ENCODE measurements at places on chromosomes 5 and 9. TPM values are rescaled to one million over a fixed set of nuclear protein-coding genes. Genes with fewer than 3 reads are reported as not detected.

DNA sequence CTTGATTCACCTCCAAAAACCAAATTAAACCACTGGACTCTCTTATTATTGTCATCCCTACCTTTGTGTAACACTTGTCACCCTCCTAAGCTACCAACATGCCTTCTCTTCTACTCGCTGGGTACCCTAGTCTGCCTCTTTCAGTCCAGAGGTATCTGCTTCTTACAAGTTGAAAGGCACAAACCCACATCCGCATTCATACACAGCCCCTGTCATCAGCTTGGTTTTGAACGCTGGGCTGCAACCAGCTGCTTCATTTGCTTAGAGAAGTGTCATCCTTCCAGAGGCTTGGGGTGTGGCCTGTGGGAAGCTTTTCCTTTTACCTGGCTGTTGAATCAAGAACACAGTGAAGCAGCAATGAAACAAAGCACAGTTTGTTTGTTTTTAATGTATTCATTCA is 138.8 kb upstream of the WWC1 start:
- H3K27me3 ChIP-seq, result no peaks in the 10 kb centered on the region
- H3K36me3 ChIP-seq, result no peaks in the 10 kb centered on the region
- peaks cover 9% of the 10 kb centered on the region for H3K4me1 ChIP-seq
- no peak overlapping the region for H3K27ac ChIP-seq
- H3K4me3 ChIP-seq, result no peak overlapping the region

DNA sequence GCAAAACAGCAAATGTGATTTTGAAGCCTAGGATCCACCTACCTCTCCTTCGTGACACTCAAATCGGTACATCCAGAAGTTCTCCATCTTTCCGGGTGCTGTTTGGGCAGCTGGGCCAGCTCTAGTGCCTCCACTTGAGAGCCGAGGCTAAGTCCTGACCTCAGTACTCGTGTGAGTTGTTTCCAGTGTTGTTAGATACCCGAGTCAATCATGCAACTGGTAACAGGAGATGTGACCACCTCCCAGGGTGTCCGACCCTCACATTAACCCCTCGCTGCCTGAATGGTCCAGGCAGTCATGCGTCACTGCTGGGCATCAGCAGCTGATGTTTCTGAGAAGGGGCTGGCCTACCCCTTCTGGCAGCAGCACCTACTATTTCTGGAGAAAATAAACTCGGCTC is 170.3 kb downstream of the ENTREP1 start:
- DNase-seq, result no peak
- no peak overlapping the region for H3K27ac ChIP-seq
- no peaks in the 10 kb centered on the region for H3K27me3 ChIP-seq
- H3K4me3 ChIP-seq, result no peak overlapping the region
- H3K36me3 ChIP-seq, result no peaks in the 10 kb centered on the region
- no peaks in the 10 kb centered on the region for H3K4me1 ChIP-seq

GRCh38 chr9:92634712-92635605 is 35.0 kb downstream of the IPPK start:
- no peaks in the 10 kb centered on the region for H3K4me1 ChIP-seq
- H3K36me3 ChIP-seq, result peaks cover 9% of the 10 kb centered on the region
- H3K27me3 ChIP-seq, result no peaks in the 10 kb centered on the region
- H3K4me3 ChIP-seq, result no peak overlapping the region

- no peaks in the 10 kb centered on the region for H3K36me3 ChIP-seq
- no peaks in the 10 kb centered on the region for H3K27me3 ChIP-seq
- H3K4me1 ChIP-seq, result peaks cover 69% of the 10 kb centered on the region
- DNase-seq, result no peak
Measured at GRCh38 chr5:96709152-96709821, 47.1 kb downstream of the CAST start.

DNA sequence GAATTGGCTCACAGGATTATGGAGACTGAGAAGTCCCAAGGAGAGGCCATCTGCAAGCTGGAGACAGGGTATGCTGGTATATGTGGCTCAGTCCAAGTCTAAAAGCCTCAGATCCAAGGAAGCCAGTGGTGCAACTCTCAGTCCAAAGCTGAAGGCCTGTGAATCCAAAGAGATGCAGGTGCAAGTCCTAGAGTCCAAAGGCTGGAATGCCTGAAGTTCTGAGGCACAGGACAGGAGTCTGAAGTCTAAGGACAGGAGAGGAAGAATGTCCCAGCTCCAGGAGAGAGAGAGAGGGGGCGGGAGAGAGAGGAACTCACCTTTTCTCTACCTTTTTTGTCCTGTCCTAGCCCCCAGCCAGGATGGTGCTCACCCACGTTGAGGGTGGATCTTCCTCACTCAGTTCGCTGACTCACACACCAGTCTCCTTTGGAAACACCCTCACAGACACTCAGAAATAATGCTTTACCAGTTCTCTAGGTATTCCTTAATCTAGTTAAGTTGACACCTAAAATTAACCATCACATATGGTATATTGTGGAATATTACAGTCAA is 49.6 kb downstream of the KCNN2 start:
- DNase-seq, result no peak
- no peaks in the 10 kb centered on the region for H3K36me3 ChIP-seq
- no peak overlapping the region for H3K27ac ChIP-seq
- H3K4me1 ChIP-seq, result no peaks in the 10 kb centered on the region
- no peaks in the 10 kb centered on the region for H3K27me3 ChIP-seq

The ACTBL2 gene
- total RNA-seq, result not detected

DNA sequence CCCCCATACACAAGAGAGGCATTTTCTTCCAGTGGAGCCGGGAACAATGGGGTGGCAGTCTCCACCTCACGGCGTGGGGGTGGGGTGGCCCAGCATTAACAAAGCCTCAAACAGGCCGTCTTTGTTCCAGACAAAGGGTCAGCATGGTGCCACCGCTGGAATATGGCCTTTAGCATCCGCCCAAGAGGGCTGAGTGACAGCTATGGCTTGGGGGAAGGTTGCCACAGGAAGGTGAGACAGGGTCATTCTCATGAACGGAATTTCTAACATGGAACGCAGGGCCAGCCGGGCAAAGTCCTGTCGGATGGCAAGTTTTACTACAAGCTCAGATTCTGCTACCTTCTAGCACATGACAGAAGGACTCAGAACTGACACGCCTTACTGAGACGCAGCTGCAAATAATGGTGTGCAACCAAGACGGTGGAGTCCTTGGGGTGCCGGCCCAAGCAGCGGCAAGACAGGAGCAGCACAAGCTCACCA is 64.0 kb downstream of the OTULIN start:
- H3K27me3 ChIP-seq, result no peaks in the 10 kb centered on the region
- H3K4me1 ChIP-seq, result peaks cover 22% of the 10 kb centered on the region
- H3K4me3 ChIP-seq, result no peak overlapping the region
- peaks cover 3% of the 10 kb centered on the region for H3K36me3 ChIP-seq
- no peak for DNase-seq
- peak overlapping the region; percentile 51 for H3K27ac ChIP-seq

DNA sequence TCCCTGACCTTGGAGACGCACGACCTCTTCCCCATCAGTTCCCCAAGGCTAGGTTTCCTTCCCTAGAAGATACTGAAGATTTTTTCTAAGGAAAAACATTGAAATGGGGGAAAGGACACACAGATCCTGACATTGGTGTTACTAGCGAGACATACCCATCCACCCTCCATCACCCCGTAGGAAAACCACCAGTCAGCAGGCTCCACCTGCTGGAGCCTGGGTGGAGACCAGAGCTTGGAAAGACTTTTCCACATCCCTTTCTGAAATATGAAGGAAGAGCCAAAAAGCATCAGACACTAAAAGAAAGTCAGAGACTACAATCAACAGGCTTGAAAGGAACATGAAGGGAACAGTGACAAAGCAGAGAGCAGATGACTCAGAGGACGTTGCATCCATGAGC is 638.0 kb downstream of the IRX1 start:
- H3K4me3 ChIP-seq, result no peak overlapping the region
- H3K27me3 ChIP-seq, result no peaks in the 10 kb centered on the region
- H3K4me1 ChIP-seq, result no peaks in the 10 kb centered on the region
- no peak for DNase-seq

The INSL4 gene
- not detected for total RNA-seq

DNA sequence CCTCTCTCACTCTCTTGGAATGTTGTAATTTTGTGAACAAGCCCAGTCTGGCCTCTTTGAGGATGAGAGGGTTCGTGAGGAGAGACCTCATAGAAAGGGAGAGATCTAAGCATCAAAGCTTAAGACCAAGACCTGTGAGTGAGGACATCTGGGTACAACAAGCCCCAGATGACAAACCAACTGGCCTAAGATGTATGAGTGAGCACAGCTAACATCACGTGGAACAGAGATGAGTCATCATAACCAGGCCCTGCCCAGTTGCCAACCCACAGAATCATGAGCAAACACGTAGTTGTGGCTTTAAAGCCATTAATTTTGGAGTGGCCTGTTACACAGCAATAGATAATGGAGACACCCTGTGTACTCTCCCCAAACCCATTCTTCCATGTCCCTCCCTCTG is 439.1 kb upstream of the KIF2A start:
- H3K27ac ChIP-seq, result no peak overlapping the region
- no peak overlapping the region for H3K4me3 ChIP-seq
- H3K27me3 ChIP-seq, result no peaks in the 10 kb centered on the region
- DNase-seq, result no peak

The TMEM174 gene
- total RNA-seq, result not detected

DNA sequence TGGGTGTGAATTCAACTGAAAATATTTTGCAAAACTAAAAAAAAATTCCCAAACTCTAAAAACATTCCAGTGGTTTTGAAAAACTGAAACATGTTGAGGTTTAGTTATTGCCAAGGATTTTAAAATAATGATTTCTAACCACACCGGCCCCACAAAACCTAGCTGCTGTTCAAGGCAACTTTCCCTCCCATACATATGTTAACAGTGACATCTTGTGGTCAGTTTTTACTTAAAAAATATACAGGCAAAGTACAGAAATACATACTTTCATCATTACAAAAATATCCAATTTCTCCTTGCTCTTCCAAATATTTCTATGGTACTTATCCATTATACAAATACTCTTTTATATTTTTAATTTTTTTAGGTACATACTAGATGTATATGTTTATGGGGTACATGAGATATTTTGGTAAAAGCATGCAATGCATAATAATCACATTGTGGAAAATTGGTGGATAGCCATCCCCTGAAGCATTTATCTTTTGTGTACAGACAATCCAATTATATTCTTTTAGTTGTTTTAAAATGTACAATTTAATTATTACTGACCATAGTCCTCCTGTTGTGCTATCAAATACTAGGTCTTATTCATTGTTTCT is 34.4 kb upstream of the MRPS30 start:
- H3K27ac ChIP-seq, result no peak overlapping the region
- no peak for DNase-seq
- no peaks in the 10 kb centered on the region for H3K36me3 ChIP-seq
- H3K27me3 ChIP-seq, result no peaks in the 10 kb centered on the region
- no peaks in the 10 kb centered on the region for H3K4me1 ChIP-seq

The UBE2QL1 gene
- 0.39 TPM for total RNA-seq

The LIX1 gene
- total RNA-seq, result not detected

DNA sequence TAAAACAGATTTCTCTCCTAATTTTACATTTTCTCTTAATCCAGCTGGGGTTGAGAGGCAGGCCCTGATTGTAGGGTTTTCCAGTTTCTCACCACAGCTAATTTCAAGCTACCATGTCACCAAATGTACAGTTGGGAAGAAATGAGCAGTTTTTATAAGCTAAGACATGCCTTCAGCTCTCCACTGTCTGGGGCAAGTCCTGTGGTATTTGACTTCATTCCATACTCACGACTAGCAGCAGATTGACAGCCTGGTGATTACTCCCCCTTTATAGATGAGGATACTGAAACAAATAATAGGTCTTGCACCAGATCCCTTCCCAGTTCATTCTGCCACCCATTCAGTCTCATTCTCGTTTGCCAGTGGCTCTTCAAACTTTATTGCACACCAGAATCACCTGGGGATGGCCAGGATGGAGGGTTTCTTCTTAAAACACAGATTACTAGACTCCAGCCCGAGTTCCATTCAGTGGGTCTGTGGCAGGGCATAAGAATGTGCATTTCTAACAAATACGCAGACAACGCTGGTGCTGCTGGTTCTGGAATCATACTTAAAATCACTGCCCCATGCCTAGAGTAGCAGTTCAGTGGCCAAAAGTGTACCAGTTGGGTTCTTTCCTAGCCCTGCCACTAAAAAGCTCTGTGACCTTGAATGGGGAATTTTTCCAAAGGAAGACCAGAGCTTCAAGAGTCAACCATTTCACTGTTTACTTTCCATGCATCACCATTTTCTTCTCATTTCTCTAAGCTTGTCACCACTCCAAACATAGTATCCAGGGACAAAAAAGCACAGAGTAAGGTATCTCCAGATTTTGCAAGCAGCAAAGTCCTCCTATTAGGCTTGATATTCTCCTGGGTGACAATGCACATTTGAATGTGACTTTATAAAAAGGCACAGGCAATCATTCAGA is 64.3 kb downstream of the CSNK1A1 start:
- no peak for DNase-seq
- no peak overlapping the region for H3K4me3 ChIP-seq
- no peaks in the 10 kb centered on the region for H3K36me3 ChIP-seq
- peak overlapping the region; percentile 60 for H3K27ac ChIP-seq
- H3K27me3 ChIP-seq, result no peaks in the 10 kb centered on the region

The NTNG2 gene
- 21.4 TPM for total RNA-seq

- no peak overlapping the region for H3K27ac ChIP-seq
- DNase-seq, result no peak
- H3K4me3 ChIP-seq, result no peak overlapping the region
- H3K4me1 ChIP-seq, result no peaks in the 10 kb centered on the region
Measured at GRCh38 chr5:4553130-4553529, 587.0 kb upstream of the ADAMTS16 start.

GRCh38 chr5:93587597-93588351 is 4.8 kb downstream of the NR2F1 start:
- H3K36me3 ChIP-seq, result no peaks in the 10 kb centered on the region
- peak overlapping the region; percentile 83 for H3K4me3 ChIP-seq
- DNase-seq, result no peak
- no peaks in the 10 kb centered on the region for H3K4me1 ChIP-seq
- H3K27me3 ChIP-seq, result peaks cover 6% of the 10 kb centered on the region

The OTP gene
- not detected for total RNA-seq

DNA sequence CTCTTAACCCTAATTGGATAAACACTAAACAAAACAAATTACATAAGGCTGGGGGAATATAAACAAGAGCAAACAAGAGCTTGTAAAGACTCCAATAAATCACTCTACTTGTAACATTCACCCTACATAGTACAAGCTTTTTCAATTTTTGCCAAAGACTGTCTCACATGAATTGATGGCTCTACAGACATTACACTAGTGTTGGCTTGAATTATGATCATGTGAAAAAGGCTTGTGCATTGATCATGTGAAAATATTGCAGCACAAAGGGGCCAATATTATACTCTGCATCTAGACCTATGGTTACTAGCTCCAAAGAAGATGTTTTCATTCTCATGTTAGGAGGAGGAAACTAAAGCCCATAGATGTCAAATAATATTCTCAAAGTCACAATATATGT is 212.6 kb downstream of the MCTP1 start:
- no peaks in the 10 kb centered on the region for H3K36me3 ChIP-seq
- no peak overlapping the region for H3K27ac ChIP-seq
- H3K4me3 ChIP-seq, result no peak overlapping the region
- H3K4me1 ChIP-seq, result no peaks in the 10 kb centered on the region
- DNase-seq, result no peak

The DBH gene
- total RNA-seq, result 0.22 TPM

DNA sequence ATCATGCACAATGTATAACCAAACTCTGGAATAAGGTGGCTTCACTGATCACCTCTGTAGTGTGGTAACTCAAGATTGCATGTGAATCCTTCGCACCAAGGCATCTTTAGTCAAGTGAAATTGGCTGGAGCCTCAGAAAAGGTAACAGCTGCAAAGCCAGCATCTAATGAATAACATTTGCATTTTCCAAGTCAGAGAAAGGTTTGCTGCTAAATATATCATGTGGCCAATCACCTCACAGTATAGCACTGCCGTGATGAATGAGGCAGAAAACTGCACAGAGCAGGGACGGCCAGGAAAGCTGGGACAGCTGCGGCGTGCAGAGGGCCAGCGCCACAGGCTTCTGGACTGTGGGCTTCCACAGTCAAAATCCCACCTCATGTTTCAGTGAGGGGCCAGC is 18.5 kb downstream of the MRPS27 start:
- no peak overlapping the region for H3K4me3 ChIP-seq
- peaks cover 4% of the 10 kb centered on the region for H3K4me1 ChIP-seq
- H3K27ac ChIP-seq, result no peak overlapping the region
- H3K36me3 ChIP-seq, result no peaks in the 10 kb centered on the region
